CD4-positive, alpha-beta T cell treated with Interleukin-10 for 1 hour (primary cell): ENCODE measurements at places on chromosomes 13 and 19.

DNA sequence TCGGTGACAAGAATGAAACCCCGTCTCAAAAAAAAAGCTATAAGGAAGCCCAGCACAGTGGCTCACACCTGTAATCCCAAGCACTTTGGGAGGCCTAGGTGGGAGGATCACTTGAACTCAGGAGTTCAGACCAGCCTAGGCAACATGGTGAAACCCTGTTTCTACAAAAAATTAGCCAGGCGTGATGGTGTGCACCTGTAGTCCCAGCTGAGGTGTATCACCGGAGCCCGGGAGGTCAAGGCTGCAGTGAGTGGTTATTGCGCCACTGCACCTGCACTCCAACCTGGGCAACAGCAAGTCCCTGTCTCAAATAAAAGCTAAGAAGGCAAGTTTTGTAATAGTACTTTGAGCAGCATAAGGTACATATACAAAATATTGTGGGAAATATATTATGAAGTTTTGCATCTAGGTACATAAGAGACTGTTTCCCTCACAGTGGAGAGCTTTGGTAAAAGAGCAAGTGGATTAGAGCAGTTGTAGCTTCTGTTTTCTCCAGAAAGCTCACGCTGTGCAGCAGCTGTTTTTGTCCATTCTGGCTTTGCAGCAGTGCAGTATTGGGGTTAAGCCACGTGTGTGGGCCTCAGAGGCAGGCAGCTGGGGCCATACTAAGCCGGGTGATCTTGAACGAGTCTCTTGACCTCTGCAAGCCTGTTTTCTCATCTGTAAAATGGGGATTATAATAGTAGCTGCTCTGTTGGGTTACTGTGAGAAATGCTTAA, 35.4 kb downstream of the ARHGAP35 start:
- no peak for DNase-seq

GRCh38 chr13:114017028-114017630, 43.3 kb upstream of the C13orf46 start:
- DNase-seq = no peak

- no peak for DNase-seq
Measured at GRCh38 chr13:40329781-40330485, 336.5 kb downstream of the FOXO1 start.

- no peak for DNase-seq
Measured at GRCh38 chr13:33134213-33134612, 118.0 kb downstream of the KL start.

DNA sequence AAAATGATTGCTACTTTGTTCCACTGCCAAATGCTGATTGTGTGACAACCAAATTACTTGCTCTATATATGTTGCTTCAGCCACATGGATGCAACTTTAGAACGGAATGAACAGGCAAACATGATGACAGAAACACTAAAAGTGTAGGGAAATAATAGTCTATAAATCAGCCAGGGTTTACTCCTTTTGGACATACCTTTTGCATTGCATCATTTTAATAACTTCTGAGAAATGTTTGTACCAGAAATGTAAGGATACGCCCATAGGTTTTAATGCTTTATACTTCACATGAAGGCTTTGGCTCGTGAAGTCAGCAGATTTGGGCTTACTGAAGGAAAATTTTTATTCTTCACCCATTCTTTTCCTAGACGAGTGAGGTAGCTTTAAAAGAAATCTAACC, 141.0 kb downstream of the POSTN start:
- no peak for DNase-seq

- DNase-seq = peak; percentile 60
Measured at GRCh38 chr19:48480558-48481500, 11.7 kb downstream of the CYTH2 start.

DNA sequence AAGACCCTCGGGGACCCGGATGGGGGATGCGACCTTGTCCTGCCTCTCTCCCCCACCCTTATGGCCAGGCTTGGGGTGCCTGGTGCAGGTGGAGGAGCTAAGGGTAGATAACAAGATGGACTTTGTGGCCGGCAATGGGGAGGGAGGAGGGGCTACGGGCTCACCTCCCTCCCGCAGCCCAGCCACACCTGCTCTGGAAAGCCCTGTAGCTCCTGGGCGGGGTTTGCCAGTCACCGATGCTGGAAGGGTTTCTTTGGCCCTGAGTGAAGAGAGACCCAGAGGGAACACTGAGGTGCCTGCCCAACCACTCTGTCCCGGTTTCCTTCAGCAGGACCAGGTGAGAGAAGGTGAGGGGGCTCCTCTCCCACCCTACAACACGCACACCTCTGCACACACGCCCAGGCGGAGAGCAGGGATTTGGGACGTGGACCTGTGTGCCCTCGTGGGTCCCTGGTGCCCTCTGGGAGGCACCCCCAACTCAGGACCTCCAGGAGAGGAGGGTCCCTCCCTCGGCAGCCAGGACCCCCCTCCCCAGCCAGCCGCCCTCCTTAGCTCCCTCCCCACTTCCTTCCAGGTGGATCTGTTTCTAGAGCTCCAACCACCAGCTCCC, at the start of gene FUT2:
FUT2 (plus strand) TSS at position 229 of the 610 bp plus-strand sequence. CDS start 6,986 bp downstream, outside the sequence.
- DNase-seq = no peak

DNA sequence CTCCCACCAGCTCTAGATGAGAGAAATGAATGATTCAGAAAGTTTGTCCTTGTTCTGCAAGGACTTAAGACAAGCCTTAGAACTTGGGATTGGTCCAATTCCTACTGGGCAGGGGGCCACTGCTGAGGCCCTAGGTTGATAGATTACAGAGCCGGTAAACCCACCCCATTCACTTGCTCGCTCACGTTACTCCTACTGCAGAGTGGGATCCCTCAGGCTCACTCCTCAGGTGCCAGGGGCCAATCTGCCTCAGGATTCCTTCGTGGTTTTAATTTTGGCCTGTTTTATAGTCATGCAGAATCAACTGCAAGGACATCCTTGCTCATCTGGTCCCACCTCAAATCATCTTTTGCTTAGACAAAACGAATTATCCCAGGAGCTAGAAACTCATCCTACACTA, 59.0 kb downstream of the SERP2 start:
- no peak for DNase-seq

- DNase-seq = no peak
Measured at GRCh38 chr13:85108356-85108755, 690.9 kb downstream of the SLITRK6 start.
